ENCODE measurements at places on chromosomes 2 and 18.

GRCh38 chr18:54900290-54900689, 59.0 kb downstream of the CCDC68 start:
- no peak for DNase-seq

DNA sequence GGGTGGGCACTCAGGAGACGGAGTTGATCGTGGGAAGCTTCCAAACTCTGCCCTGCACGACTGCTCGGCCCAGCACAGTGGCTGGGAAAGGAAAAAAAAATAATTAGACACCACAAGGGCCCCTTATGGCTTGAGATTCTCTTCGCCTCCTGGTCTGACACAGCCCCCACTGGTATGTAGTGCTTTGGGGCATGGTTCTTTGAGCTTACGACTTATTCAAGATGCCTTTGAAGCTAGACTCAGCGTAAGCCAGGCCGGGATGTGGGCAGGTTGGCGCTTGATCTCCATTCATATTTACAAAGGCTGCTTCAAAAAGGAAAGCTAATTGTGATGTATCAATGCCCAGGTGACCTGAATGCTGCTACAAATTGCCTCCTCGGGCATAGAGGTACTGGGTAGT, 50.5 kb downstream of the CXCR4 start:
- no peak for DNase-seq

- DNase-seq, result no peak
Observed at GRCh38 chr2:19138264-19138825, 220.1 kb downstream of the OSR1 start.

DNA sequence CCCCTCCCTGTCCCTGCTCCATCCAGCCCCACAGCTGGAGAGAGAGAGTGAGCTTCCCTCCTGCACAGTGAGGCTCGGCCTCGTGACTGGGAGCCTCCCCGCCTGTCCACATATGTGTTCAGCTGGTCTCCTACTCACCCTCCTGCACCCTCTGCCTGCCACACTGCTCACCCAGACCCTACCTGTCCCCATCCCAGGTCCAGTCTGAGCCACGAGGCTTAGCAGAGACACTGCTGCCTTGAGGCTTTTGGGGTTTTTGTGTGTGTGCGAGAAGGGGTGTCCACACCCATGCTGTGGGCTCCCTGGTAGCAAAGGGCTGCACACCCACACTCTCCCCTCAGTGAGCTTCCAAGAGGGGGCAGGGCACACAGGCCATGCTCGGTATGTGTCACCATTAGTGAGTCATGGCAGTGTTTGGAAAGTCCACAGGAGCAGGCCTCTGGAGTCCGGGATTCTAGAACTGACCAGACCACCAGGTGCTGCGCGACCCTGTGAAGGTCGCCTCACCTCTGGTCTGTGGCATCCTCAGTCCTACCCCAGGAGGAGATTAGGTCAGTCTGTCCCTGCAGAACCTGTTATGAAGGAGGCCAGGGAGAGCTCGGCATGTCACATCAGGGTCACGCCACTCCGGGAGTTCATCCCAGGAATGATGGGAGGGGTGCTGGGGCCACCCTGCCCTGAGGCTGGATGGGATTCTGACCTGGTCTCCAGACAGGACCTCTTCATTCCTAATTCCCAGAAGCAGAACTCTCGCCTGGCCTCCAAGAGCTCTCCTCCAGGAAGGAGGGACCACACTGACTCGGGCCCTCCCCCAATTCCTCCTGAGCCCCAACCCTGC, 39.9 kb upstream of the SMAD7 start:
- no peak for DNase-seq

DNA sequence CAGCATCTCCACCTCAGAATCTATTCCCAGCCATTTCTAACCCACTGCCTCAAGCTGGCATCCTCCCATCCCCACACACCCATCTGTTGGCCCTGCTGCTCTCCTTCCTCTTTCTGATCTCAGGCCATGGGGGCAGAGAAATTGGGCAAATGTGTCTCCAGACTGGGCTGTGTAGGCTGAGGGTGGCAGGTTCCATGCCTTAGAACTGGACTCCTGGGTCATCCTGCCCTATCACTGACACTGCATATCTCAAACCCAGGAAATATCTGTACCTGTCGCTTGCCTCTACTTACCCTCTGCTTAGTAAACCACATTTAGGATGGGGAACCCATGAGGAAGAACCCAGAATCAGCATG, 1.8 kb downstream of the WNT10A start:
- DNase-seq, result no peak

- no peak for DNase-seq
Observed at GRCh38 chr2:159185401-159186130, 100.9 kb downstream of the WDSUB1 start.

DNA sequence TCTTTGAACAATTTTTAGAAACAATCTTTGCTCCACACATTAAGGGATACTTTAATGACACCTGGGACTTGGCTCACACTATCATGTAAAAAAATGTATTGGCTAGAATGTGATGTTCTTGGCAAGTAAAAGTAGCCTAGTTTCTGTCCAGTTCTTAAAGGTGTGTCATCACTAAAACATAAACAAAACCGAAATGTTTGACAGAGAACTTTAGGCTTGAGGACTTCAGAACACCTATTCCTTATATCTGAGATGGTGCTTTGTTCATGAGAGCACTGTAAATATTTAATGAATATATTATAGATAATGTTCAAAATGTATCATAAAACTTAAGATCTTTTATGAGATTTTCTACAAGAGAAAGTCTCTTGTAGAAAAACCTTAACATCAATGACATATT, 19.8 kb upstream of the HNRNPA3 start:
- no peak for DNase-seq

- no peak for DNase-seq
Observed at GRCh38 chr2:10720947-10721395, 459 bp upstream of the ATP6V1C2 start.

DNA sequence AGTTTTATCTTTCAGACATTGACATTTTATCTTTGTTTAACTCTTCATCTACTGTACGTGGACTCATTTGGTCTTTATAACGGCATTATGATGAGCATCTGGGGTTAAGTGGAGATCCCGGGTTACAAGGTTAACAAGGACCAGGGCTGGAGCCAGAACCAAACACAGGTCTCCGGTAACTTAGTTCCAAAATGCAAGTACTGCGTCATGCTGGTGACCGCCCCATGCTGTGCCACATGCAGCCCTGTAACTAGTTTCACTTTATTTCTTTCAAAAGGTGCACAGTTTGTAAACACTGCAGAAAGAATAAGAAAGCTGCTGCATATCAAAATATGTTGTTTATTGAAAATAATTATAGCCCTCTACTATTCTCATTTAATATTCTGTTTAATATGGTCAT, 3.1 kb downstream of the SLC5A7 start:
- no peak for DNase-seq

GRCh38 chr2:30185178-30185577, 38.4 kb downstream of the YPEL5 start:
- DNase-seq, result no peak

GRCh38 chr2:17517481-17518211, 594 bp downstream of the RAD51AP2 start:
- DNase-seq, result no peak

Data from stimulated activated CD4-positive, alpha-beta T cell treated with anti-CD3 and anti-CD28 coated beads, Interleukin-2, amount 100 ng/mL, for 4 hours (primary cell).